ENCODE measurements at places on chromosomes 12 and 14.
A peak's percentile ranks its signal among the peaks of the same experiment; 100 is the strongest.

- ATAC-seq, result no peak
These were observed 908.5 kb upstream of the FBXO33 start for GRCh38 chr14:40340708-40341107.

- ATAC-seq, result no peak
These were observed 4.3 kb upstream of the REC8 start for GRCh38 chr14:24167469-24168114.

DNA sequence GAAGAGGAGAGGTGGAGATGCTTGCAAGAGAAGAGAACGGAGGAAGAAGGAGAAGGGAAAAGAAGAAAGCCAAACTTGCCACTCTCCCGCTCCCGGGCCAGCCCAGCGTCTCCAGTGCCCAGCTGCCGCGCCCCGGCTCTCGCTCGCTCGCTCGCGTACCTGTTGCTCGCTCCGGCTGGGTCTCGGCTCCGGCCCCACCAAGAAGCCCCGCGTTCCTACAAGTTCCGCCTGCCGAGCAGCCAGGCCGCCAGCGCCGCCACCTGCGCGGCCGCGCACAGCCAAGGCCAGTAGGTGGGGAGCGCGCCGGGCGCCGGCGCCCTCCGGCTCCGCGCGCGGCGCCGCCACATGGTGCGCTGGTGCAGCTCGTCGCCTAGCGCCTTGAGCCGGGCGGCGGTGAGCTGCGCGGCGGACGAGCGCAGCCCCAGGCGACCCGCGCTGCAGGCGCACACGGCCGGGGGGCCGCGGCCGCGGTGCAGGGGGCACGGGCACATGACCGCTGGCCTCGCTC, 370 bp downstream of the HRK start:
- ATAC-seq, result peak; percentile 54

GRCh38 chr14:22412926-22413411, 176.1 kb downstream of the DAD1 start:
- peak; percentile 54 for ATAC-seq

GRCh38 chr14:94977016-94977415, 180.3 kb downstream of the DICER1 start:
- ATAC-seq, result no peak

DNA sequence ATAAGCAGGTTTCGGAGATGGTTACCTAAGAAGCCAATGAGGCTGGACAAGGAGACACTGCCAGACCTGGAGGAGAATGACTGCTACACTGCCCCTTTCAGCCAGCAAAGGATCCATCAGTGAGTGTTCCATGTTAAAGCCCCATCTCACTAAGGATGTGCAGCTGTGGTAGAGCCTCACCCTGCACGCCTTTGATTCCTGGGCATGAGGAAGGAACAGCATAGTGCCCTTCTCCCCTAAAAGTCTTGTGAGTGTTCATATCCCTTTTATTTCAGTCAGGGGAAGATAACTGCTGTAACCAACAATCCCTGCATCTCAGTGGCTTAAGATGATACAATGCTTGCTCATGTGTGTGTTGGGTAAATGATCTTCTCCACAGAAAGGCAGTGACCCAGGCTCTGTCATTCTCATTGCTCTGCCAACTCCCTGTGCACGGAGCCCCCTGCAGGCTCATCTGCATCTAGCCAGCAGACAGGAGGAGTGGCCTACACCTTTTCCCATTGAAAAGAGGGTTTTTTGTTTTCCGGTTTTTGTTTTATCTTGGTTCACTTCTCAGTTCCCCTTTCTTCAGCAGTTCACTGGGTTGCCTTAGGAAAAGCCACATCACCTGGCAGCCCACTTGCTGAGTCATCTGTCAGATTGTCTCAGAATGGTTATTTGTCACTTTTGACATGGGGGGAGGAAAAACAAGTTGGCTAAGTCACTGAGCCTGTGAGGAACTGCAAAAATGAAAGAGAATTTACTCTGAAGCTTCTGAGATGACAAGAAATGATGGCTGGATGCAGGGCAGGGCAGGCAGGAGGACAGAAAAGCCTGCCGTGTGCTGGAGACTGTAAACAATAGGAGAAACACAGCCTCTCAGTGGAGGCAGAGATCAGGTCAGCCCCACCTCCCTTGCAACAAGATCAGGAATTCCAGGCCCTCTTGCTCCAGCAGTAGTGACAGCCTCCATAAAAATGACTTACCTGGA, 193.3 kb downstream of the ANO4 start:
- peak; percentile 92 for ATAC-seq

GRCh38 chr14:45400950-45401640, 148.1 kb upstream of the MIS18BP1 start:
- ATAC-seq, result no peak

GRCh38 chr14:87252103-87252502, 740.9 kb downstream of the GALC start:
- no peak for ATAC-seq

DNA sequence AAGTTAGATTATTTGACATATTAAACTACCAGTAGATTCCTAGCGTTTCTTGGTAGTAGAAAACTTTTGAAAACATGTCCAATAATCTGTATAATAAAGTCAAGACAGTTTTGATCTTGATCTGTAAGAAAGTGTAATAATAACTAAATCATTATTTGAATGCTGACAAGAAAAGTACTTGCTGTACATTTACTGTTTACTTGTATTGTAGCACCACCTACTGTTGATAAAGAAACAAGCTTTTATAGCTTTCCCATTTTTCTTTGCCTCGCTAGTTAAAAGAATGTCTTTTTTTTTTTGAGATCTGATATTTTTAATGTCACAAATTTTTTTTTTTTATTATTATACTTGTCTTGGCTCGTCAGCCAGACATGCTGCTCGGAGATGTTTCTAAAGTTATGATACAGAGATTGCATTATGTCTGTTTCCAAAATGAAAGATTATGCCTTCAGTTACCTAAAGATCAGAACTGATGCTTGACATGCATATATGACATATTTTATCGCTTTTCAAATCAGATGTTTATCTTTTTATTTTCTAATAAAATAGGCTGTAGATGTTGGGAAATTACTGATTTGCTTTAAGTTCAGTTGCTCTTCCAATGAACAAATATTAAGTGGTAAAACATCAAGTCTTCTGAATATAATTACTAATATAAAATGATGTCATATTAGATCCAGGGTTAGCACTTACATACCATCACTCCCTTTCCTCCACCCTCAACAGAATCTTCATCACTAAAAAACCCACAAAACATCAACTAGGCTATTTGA, 140.5 kb downstream of the AKAP6 start:
- no peak for ATAC-seq

DNA sequence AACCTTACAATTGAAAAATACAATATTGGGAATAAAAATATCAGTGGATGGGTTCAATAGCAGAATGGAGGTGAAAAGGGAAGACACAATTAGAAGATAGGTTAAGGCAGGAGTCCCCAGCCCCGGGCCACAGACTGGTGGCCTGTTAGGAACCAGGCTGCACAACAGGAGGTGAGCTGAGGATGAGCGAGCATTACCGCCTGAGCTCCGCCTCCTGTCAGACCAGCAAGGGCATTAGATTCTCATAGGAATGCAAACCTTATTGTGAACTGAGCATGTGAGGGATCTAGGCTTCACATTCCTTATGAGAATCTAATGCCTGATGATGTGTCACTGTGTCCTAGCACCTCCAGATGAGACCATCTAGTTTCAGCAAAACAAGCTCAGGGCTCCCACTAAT, 27.3 kb upstream of the ST8SIA1 start:
- no peak for ATAC-seq

DNA sequence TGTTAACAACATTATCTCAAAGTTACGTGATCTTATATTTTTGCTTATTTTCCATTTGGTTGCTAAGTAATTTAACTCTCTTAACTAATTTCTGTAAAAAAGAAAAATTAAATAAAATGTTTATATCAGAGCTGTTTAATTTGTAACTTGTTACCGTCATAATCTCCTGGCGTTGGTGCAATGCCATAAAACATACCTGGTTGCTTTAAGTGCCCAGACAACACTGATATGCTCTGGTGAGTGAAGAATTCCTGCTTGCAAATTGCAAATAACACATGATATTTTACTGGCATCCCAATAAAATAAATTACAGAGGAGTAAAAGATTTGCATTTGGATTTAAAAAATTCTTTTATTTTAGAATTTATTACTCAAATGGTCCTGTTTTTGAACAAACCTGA, 640.1 kb upstream of the MIS18BP1 start:
- no peak for ATAC-seq

- ATAC-seq, result no peak
These were observed 236.3 kb downstream of the GALC start for GRCh38 chr14:87756661-87757060.

GRCh38 chr12:92385296-92385695, 239.7 kb upstream of the BTG1 start:
- ATAC-seq, result no peak

DNA sequence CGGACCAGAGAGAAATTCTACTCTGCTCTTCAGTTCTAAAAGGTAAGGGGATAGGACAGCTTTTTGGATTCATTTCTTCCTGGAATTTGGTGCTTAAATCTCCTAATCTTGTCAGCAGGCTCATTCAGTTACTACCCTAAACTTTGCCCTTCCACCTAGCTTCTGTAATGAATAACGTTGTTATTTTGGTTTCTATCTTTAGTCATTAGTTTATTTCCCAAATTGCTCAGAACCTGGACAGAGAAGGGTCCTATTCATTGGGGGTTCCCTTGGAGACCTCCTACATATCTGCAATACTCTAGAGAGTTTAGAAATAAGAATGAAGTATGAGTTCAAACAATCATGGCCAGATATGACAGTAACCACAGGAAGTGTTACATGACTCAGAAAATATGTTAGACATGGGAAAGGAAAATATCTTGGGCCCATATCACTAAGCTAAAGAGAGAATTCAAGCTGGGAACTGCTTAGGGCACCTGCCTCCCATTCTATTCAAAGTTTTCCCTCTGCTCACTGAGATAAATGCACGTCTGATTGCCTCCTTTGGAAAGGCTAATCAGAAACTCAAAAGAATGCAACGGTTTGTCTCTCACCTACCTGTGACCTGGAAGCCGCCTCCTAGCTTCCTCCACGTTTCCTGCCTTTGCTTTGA, 87.9 kb downstream of the GAS2L3 start:
- no peak for ATAC-seq

Data from motor neuron (in vitro differentiated cells).